ENCODE measurements at places on chromosomes 2 and 18.

- no peak for DNase-seq
Observed at GRCh38 chr2:136070913-136071312, 47.0 kb downstream of the CXCR4 start.

DNA sequence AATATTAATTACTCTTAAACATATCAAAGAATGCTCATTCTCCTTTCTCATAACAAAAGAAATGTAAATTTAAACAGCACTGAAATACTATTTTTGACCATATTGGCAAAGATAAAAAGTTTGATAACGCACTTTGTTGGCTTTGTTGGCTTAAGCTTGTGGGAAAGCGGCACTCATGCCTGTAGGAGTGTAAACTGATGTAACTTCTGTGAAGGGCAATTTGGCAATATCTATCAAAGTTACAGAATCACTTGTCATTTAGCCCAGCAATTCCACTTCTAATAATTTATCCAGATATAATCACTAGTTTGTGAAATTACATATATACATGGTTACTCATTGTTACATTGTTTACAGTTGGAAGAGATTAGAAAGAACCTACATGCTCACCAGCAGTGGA is 311.8 kb upstream of the STON1 start:
- DNase-seq: no peak

DNA sequence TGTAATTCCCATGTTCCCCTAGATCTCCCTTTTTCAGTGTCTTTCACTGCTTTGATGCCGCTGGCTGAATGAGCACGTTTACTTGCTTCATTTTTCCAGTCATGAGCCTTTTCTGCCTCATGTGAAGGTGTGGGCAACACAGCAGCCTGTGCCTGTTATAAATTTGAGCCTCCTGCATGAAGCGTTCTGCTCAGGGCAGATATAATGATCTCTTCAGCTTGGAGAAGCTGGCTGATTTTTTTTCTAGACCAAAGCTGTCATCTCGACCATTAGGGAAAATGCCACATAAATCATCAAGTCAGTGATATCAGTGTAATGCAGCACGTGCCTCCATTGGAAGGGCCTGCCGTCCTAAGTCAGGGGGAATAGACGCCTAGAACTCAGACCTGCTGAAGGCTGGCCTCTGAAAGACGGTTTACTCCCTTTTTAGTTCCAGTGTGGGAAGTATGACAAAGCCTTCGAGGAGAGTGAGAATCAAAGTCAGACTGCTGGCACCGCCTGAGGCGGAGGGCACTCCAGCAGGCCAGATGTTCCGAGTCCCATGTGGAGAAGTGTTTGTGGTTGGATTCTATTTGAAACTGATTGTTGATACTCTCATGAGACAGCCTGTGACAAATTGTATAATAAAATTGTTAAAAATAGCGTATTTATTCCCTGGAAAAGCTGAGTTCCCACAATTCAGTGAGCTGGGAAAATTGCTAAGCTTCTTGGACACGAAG is 196.5 kb downstream of the MYO1B start:
- no peak for DNase-seq

DNA sequence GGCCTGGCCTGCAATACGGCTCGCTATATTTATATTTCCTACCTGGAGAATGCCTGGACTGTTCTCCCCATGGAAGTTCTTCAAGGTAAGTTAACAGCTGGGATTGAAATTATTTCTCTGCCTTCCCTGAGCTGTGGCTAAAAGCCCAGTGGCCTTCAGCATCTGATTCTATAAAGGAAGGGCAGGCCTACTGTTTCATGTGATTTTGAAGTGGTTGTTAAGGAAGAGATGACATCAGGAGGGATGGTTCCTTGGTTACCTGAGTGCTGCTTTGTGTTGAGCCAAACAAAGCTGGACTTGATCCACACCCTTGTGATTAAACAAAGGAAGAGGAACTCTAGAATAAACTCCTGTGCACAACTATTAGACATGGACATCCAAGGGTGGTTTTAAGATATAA is 61.6 kb downstream of the MFSD6 start:
- DNase-seq: no peak

DNA sequence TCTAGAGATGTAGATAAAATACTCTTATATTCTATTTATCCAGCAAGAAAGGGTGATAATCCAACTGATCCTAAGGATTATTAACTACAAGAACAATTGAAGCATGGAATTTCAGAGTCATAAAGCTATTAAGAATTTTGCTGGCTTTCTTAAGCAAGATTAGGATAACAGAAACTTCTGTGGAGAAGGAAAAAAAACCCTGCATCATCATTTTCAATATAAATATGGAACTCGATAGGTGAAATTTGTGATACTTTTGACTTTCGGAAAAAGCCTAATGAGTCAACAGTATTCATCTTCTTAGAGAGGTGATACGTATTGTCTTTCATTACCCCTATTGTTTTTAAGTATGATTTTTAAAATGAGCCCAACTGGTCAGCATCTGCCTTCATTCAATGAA is 593.3 kb downstream of the CPS1 start:
- no peak for DNase-seq

GRCh38 chr18:48844271-48844670 is 106.5 kb downstream of the SMAD7 start:
- DNase-seq: no peak

DNA sequence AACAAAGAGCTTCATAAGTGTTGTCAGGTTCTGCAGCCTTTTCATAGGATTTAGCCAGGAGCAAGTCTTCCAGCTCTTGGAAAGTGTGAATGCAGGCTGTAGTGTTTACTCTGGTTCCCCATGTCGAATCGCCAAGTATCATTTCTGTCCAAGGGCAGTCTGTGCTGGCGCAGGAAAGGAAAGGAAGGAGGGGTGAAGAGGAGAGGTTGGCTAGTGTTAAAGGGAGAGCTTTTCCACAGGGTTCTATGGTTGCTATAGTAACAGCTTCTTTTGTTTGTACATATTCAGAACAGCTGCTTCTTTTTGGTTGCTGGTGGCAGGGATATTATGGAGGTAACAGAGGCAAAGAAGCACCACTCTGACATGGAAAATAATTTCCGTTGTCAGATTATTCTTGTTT is 69.9 kb downstream of the KCNH7 start:
- DNase-seq: no peak

DNA sequence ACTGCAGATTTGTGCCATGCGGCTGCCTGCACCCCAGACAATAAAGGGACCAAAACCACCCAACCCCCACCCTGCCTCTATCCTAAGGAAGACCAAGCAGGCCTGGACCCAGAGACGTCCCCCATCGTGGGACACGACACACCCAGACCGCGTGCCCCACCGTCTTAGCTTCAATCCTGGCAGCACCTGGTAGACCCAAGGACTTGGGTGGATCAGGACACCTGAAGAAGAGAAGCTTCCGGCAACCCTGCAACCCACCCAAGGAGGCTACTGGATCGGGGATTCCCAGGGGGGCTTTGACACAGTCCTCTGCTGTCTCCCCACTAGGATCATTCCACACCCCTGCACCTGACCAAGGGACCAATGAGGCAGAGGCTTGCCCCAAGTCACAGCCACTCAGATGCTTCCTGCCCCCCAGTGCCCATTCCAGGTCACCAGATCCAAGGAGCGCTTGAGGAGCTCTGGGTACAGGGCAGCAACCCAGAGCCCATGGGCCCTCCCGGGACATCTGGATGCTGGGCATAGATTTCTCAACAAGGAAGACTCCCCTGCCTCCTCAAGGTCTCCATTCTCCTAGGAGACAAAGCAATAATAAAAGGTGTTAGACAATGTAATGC is 3.6 kb downstream of the ALPI start:
- DNase-seq: no peak

GRCh38 chr2:159043710-159044109 is 75.3 kb downstream of the TANC1 start:
- DNase-seq: no peak

DNA sequence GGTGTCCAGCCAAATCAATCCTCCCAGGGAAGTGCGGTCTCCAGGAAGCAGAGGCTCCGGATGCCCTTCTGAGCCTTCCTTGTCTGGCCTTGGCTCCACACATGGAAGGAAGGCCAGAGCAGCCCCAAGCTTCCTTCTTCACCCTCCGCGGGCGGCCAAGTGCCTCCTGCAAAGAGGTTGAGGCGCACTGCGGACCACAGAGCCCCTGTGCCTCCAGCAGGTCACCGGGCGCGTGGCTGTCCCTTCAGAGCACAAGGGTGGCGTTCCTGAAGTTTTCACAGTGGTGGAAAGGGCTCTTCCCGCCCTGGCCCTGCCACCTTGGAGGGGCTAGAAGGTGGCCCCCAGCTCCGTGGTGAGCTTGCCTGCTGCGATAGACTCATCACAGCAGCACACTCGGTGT is 175.9 kb upstream of the RAB12 start:
- no peak for DNase-seq

GRCh38 chr2:227813562-227814353 is at the start of gene CCL20:
Gene CCL20 (plus strand): TSS chr2:227813842. CDS start chr2:227813912, 70 bp downstream.
- no peak for DNase-seq

GRCh38 chr2:25280051-25280687 is 61.6 kb downstream of the DNMT3A start:
- no peak for DNase-seq

DNA sequence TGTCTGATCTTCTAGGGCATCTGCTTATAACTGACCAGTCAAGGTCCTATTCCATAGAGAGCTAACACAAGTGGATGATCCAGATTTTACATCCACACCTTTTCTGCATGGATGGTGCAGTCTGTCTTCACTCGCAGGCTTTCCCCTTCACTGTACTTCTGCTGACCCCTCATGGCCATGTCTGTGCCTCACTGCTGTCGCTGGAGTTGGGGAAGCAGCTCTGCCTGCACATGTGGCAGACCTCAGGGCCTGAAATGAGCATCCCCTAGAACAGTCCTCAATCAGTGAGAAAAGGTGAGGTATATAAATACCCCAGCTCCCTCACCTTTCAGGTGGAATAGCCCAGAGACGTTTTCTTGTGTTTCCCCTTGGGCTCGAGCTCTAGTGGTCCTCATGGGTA is 233.8 kb downstream of the ANKRD36B start:
- DNase-seq: no peak

GRCh38 chr18:48194591-48195181 is 214.5 kb downstream of the ZBTB7C start:
- DNase-seq: peak; percentile 2

DNA sequence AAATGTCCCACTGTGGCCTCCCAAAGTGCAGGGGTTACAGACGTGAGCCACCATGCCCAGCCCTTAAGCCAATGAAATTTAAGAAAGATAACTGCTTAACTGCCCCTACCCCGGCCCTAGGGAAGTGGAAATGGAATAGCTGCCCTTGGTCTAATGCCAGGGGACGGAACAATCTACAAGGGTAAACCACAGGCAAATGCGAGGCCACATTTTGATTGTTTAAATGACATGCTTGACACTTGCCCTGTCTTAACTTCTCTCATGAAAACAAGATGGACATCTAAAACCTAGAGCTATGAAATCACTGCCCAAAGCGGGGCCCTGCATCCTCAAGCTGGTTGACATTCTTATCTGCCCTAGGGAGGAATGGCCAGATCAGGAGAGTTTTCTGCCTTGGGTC is 5.5 kb upstream of the ITSN2 start:
- DNase-seq: no peak

- no peak for DNase-seq
Observed at GRCh38 chr2:124267794-124268193, 242.7 kb downstream of the CNTNAP5 start.

DNA sequence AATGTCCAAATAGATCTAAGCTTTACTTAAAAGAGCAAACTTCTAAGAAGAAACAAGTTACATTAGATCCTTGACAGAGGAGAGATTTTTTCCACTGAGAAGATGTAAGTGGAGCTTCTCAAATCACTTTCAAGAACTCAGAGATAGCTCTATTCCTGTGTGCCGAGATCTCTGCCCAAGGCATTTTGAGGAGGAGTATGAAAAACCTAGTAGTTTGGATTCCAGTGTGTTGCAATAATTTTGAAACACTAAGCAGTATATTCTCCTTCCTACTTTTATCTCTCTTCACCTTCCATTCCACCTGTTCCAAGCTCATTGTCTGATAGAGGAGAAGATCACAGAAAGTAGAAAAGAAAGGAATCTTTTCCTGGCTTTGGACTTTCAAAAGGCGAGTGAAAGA is 192.0 kb upstream of the TANK start:
- no peak for DNase-seq

GRCh38 chr18:26956863-26957262 is 91.4 kb upstream of the AQP4 start:
- no peak for DNase-seq

DNA sequence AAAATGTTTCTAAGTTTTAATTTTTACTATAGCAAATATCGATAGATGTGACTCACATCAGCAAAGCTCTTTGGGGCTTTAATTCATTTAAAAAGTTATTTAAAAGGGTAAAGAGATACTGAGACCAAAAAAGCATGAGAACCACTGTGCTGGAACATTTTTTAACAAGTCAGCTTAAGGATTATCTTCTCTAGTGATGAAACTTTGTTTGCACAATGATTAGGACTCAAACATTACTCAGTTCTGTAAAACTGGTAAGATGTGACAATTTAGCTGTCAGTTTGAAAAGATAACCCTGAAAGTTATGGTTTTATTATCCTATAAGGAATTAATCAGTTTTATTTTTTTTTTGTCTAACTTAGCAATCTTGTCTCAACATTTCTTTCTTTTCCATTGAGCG is 301.4 kb downstream of the TSN start:
- DNase-seq: no peak

GRCh38 chr2:144521686-144522085 is 1.8 kb upstream of the ZEB2 start:
- no peak for DNase-seq

DNA sequence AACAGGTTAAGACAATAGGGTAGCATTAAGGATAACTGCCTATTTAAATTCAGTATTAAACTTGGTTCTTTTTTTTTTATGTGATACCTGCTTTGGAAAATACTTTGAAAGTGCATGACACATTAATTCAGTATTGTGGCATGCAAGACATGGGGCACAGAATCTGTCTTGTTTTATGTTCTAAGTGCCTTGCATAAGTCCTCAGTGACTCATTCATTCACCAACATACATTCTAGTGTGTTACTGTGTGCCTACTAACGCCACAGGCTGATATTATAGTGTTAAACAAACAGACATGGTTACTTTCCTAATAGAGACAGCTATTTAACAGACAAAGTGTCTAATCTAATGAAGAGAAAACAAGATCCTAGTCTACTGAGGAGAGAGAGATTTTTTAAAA is 91.7 kb downstream of the GCA start:
- no peak for DNase-seq

DNA sequence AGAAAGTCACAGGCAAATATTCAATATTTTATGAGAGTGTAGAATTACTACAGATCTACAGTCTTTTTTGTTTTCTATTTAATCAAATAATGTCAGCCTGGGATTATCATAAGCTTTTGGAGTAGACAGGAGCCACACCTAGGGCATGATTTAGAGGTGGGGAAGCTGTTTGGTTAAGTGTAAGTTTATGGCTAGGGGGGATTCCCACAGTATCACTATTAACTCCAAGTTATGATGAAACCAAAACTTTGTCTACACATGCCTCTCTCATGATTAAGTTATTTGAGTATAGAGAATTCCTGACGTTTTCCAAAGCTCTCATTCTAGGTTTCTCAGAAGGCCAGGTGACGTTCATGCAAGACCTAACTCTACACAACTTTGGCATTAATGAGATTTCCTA is 2.1 kb downstream of the SERPINB10 start:
- DNase-seq: no peak

GRCh38 chr18:35096677-35097011 is 55.4 kb downstream of the MAPRE2 start:
- DNase-seq: no peak

- no peak for DNase-seq
Observed at GRCh38 chr18:44039826-44040225, 640.9 kb upstream of the SETBP1 start.

- no peak for DNase-seq
Observed at GRCh38 chr2:72386288-72386687, 238.6 kb upstream of the CYP26B1 start.

- no peak for DNase-seq
Observed at GRCh38 chr18:46416706-46417638, 240.0 kb downstream of the LOXHD1 start.

- DNase-seq: no peak
Observed at GRCh38 chr2:197960786-197961185, 156.4 kb downstream of the PLCL1 start.

All from stimulated activated CD8-positive, alpha-beta memory T cell treated with anti-CD3 and anti-CD28 coated beads, Interleukin-4, amount 100 ng/mL, for 48 hours (primary cell).